Cardiac fibroblast (primary cell): ENCODE measurements at places on chromosomes 2 and 18.
A peak's percentile ranks its signal among the peaks of the same experiment; 100 is the strongest.

DNA sequence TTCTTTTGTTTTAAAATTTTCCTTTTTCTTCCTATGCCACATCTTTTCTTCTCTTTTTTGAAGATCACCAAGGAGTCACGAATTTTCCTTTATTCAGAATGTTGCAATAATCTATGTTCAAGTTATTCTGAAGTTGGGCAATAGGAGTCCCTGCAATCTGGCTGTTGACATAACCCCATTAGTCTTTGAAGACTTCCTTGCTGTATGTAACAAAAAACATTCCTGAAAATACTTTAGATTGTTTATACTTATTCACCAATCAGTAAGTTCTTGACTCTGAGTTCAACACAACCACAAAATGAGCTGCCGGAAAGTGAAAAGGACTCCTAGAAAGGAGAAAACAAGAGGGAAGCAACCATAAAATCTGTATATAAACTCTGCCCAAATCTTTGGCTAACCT, 62.8 kb downstream of the TMEM237 start:
- peak; percentile 91 for DNase-seq

DNA sequence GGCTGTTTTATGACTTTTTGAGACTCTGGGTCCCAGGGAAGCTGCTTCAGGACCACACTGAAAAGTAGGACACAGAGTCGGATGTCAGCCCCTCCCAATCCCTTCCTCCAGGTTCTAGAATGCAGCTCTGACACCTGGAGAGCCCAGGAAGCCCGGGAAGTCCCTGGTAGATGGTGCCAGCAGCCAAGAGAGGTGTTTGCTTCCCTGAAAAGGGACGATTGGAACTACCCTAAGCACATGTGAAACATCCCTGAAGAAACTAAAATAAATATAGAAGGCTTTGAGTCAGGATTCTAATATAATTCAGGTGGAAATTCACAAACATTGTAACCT, 163.2 kb upstream of the CYRIA start:
- no peak for DNase-seq

- no peak for DNase-seq
Observed at GRCh38 chr2:240429341-240429871, 6.1 kb upstream of the GPC1 start.

DNA sequence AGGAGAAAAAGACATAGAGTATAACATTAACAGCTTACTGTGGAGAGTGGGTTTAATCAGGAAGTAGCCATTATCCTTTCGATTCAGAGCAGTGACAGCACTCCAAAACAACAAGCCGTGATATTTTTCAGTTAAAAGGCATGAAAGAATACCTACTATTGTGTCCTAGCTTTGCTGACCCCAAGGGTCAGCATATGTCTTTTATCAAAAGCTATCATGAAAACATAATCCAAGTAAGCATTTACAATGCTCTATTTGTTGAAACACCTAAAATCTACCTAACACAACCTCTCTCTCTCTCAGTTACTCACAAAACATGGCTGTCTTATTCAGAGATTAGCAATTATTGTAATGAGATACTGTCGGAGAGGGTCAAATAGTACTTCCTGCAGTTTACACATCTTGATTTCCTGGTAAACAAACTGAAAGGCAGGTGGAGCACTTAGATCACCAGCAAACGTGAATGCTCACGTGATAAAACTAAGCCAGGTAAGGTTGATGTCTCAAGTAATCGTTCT, 100.0 kb downstream of the BAZ2B start:
- DNase-seq: peak; percentile 56

DNA sequence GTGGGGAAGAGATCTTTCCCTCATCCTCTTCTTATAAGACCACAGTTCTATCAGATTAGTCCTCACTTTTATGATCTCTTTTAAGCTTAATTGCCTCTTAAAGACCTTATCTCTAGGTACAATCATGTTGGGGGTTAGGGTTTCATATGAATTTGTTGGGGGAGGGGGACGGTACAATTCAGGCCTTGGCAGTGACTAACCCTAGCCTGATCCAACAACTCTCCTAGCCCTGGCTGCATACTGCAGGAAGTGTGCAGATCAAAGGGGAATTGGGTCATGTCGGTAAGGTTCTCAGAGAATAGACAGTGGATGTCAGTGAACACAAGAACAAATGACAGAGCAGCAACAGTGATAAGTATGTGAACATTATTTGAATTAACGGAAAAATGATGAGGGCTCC, 16.4 kb downstream of the CAPN13 start:
- DNase-seq: no peak

GRCh38 chr2:128172191-128172590, 81.2 kb downstream of the UGGT1 start:
- DNase-seq: peak; percentile 29

DNA sequence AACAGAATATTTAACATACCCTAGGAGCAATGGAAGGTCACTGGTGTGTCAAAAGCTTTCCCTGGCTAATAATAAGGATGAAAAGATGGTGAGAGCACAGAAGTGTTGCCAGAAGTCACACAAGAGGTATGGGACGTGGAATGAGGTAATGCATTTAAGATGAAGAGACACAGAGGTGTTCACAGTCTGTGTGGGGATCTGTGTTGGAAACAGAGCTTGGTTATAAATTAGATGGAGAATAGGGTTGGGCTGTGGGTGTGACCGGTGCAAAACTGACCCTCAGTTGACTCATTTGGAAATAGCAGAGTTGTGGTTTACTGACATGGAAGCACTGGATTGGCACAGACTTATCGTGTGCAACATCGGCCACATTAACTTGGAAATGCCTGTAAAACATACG, 372.5 kb downstream of the SATB2 start:
- DNase-seq: no peak

GRCh38 chr2:121884078-121884477, 128.6 kb downstream of the TSN start:
- no peak for DNase-seq

DNA sequence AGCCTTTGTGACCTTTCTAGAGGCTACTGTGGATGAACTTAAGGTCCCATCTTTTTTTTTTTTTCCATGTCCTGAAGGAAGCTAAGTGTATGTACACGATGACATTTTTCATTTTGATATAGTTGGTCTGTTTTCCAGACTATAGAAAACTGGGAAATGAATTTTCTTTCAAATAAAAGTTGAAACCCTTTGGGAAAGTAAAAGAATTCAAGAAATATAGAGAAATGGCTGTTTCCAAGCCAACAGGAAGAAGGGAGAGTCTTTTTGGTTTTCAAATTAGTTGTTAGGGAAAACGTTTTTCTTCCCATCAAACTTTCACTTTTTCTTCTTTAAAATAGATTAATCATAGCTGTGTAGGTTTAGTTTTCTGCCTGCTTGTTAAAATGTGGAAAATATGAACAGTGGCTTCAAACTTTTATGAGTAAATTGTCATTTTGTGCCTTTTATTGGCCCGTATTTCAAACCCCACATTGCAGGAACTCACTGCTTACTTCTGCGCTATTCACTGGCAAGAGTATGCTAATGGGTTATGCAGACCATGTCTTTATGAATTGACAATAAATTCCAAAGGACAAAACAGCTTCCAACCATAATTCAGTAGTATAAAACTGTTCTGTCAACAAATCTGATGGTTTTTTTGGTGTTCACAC, 27.7 kb upstream of the LYPD1 start:
- no peak for DNase-seq

GRCh38 chr2:25274868-25275574, 66.7 kb downstream of the DNMT3A start:
- DNase-seq: peak; percentile 10

- no peak for DNase-seq
Observed at GRCh38 chr2:63320669-63321068, 267.6 kb downstream of the WDPCP start.

- no peak for DNase-seq
Observed at GRCh38 chr2:41283079-41283775, 764.6 kb upstream of the PKDCC start.

DNA sequence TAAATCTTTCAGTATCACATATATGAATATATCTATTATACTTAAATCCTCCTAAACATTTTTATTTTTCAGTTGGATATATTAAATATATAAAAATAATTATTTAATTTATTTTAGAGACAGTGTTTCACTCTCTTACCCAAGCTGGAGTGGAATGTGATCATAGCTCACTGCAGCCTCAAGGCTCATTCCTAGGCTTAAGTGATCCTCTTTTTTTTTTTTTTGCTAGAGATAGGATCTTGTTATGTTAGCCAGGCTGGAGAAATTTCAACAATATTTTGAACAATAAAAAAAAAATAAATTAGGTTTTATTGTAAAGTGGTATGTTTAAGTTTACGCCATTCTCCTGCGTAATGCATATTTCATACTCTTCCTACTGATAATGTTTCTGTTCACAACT, 4.2 kb downstream of the SPAST start:
- no peak for DNase-seq

DNA sequence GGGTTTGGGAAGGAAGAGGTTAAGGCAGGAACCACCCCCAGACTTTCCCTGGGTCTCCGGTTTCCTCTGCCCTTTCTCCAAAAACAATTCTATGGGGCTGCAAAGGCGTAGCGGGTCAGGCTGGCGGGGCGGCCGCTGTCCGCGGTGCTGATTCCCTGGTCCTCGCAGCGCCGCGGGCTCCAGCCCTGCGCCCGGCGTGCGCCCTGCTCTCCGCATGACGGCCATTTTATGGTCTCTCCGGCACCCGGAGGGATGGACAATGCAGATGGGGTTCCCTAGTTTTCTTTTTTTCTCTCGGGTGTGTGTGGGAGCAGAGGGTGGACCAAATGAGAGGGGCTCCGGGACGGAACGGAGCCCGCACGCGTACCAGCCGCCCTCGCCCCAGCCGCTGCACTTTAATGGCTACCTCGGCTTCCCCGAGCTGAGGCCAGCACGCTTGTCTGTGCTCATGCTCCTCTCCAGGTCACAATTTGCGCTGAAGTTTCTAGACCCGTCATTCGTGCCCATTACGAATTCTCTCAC, 1.6 kb downstream of the ST8SIA3 start:
- peak; percentile 36 for DNase-seq

DNA sequence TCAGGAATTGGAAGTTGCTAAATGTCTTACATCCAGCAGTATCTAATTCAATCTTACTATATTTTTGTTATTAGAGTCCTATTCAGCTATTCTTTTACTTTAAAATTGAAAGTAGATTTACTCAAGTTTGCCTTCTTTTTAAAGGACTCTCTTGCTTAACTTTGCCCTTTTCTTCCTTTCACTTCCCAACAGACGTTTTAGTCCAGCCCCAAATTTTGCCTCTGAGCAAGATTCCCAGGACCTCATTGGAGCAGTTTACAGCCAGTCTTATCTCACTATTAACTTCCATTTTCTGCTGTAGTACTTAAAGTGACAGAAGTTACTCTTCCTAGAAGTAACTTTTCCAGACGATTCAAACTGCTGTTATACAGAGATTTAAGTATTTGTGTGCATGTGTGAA, 1.7 kb upstream of the PRKD3 start:
- peak; percentile 91 for DNase-seq

- DNase-seq: no peak
Observed at GRCh38 chr2:217081799-217082198, 221.9 kb upstream of the TNP1 start.

DNA sequence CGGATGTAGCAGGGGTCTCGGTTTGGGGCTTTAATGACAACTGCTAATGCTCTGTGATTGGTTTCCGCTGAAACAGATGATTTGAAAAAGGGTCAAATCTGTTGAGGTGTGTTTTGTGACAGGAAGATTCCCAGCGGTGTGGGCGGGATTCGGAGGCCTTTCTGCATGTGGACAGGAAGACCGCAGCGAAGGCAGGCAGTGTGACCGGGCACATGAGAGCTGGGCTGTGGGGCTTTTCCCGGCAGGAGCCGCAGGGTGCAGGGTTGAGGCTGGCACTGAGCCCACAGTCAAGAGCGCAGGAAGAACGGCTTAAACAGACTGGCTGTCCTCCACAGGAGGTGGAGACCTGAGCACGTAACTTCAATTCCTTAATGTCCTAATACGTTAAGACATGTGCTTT, 180.0 kb upstream of the TPO start:
- DNase-seq: no peak

- DNase-seq: no peak
Observed at GRCh38 chr18:23887493-23887892, 127.1 kb upstream of the TTC39C start.

GRCh38 chr2:41784496-41784895, 263.3 kb upstream of the PKDCC start:
- DNase-seq: no peak

GRCh38 chr2:226405465-226405864, 394.2 kb downstream of the IRS1 start:
- no peak for DNase-seq

GRCh38 chr2:185857691-185858090, 119.1 kb downstream of the FSIP2 start:
- peak; percentile 3 for DNase-seq

DNA sequence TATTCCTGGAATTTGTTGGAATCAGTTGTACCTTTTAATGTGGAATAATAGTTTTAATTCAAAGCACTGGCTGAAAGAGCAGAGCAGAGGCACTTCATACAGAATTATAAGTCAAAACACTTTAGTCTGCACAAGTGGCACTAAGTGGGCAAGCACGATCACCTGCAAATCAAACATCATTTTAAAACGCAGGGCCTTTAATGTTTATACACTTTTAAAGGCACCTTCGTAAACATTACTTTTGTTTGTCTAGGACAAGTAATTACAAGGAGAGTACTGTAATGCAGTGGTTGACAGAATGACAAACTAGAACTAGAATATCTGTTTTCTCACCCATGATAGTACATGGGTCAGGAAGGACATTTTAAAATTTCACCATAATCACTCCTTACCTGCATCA, 36.4 kb downstream of the LANCL1 start:
- DNase-seq: no peak

- no peak for DNase-seq
Observed at GRCh38 chr18:72555101-72555500, 11.0 kb upstream of the CBLN2 start.

- peak; percentile 40 for DNase-seq
Observed at GRCh38 chr2:43518181-43518580, 77.7 kb downstream of the THADA start.

- no peak for DNase-seq
Observed at GRCh38 chr18:75279381-75279780, 68.8 kb downstream of the TSHZ1 start.

- DNase-seq: no peak
Observed at GRCh38 chr2:133867166-133867565, 298.9 kb upstream of the NCKAP5 start.

DNA sequence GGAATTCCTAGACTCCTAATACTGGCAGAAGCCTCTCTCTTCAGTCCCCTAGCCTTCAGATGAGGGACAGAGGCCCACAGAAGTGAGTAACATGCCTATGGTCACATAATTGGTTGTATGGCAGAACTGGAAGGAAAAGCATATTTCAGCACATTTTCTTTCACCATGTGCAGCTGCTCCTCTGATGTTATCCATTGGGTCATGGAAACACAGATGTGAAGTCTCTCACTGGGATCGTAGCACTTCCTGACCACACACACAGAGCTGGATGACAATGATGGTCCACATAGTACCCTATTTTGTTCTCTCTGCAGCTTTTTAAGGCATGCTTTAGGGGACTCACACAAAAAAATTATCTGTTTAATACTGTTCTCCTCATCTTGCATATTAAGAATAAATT, 24.5 kb downstream of the MYO3B start:
- no peak for DNase-seq

- peak; percentile 4 for DNase-seq
Observed at GRCh38 chr2:228509021-228509420, 327.5 kb upstream of the SPHKAP start.

- DNase-seq: no peak
Observed at GRCh38 chr2:88697370-88698026, 6.0 kb downstream of the RPIA start.
